ENCODE measurements at places on chromosomes 7 and 10.

- no peak for DNase-seq
Measured at GRCh38 chr10:122568551-122568950, 8.0 kb downstream of the DMBT1 start.

GRCh38 chr7:26331789-26332188 lies 40.1 kb downstream of the SNX10 start:
- DNase-seq: no peak

DNA sequence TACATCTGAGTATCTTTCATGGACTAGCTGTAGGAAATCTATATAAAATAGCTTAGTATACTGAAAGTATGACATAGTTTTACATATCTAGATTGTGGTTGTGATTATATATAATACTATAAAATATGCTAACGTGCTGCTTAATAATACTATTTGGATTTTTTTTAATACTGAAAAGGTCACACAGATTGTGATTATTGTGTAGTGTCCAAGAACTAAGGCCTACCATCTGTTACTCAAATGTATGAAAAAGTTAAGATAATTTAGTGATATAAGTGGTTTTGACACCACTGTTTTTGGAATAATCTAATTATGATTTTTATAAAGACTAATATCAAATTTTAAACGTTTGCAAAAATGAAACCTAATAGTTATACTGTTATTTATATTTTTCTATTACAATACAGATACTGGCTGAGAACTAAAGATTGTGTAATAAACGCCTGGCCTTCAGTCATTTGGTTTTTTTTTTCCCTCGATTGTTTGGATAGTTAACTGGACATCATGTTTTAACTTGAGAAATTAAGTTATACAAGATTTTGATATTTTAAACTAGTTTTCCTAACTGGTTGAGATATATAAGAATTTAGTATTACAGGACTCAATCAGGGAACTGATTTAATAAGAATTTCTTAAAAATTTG lies 12.6 kb downstream of the PTEN start:
- DNase-seq: no peak

DNA sequence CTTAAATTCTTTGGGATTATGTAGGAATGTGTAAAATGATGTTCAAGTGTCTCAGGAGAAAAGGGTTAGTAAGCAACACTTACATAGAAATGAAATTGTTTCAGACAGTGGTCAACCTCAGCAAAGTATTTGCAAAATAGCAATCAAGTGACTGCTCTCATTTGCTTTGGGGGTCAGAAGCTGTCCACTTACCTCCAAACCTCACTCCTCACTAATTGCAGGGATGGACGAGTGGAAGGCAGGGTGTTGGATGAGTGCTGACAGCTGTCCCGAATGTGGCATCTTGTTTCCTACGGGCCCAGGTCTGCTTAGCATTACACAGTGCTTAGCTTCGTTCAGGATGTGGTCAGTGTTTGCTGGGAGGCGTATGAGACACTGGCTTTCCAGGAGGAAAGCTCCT lies 437.0 kb downstream of the SUGCT start:
- DNase-seq: no peak

GRCh38 chr10:129950676-129951075 lies 13.4 kb downstream of the EBF3 start:
- no peak for DNase-seq

- no peak for DNase-seq
Measured at GRCh38 chr7:122027058-122027457, 117.0 kb downstream of the AASS start.

DNA sequence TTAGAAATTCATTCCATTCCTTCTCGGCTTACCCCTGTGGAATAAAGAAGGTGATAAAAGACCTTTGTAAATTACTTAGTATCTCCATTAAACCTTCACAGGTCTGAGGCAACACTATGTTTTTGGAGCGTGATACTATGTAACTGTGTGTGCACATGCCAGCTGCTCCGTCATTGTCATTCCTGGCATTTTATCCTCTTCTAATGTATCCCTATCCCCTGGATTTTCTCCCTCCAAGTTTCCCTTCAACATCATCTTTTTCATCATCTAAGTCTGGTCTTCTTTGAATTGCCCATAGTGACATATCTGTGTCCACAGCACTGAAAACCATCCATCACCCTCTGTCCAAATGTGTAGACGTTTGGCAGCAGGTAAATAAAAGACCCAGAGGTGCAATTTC lies 125.7 kb downstream of the TEX36 start:
- no peak for DNase-seq

DNA sequence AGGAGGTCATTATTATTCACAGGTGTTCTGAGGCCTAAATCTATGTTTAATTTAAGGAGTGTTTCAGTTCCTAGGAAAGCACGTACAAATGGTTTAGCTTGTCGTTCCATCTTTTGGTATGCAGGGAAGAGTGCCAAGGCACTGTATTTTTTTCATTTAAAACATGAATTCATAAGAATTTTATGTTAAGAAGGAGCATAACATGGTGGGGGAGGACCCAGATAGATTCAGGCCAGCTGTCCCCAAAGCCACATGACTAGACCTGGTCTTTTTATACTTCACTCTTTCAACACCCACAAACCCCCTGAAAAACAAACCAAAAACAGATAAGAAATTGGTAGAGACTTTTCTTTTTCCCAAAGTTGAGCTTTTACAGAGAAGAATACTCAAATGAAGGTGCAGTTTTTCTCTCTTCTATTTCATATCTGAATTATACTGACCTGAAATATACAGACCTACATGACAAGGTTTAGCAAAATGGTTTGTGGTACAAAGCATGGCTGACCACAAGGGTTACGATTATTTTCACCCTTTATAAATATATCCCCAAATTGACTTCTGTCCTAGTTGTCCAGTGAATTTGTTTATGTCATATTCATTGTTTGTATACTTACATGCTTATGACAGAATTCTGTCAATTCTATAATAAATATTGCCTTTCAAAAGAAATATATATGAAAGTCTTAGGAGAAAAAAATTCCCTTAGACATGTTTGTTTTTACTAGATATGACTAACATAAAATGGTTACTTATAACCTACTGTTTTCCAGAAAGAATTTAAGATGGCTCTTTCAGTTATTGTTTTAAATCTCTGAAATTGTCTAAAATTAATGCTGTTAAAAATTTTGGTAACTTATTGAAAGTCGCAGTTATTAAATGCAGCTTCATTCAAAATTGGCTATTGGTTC lies 71.3 kb downstream of the AP3M1 start:
- no peak for DNase-seq

DNA sequence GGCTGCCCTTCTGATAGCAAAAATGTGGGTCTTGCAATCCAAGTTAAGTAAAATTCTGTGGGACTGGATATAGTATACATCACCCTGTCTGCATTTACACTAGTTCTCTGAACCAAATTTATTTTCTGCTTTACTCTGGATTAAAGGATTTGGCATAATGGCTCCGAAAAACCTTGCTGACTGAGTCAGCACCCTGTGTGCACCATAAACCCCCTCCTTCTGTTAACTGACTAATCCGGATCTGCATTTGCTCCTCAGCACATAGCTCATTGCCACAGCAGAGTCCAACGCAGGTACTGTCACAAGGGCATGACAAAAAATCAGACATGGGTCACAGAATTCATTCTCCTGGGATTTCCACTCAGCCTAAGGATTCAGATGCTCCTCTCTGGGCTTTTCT lies 1.3 kb downstream of the OR2A5 start:
- no peak for DNase-seq

DNA sequence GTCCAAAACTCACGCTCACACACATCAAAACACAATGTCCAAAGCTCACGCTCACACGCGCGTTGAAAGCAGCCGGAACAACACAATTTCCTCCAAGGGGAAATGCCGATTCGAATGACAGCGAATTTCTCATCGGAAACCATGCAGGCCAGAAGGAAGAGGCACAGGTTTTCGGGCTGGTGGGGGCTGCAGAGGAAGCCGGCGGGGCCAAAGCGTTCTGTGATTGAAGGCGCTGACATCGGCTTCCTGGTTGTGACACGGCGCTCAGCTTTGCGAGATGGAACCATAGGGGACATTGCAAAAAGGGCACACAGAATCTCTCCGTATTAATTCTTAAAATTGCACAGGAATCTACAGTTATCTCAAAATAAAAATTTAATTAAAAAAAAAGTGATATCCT lies 61.3 kb downstream of the FOXL3 start:
- peak; percentile 52 for DNase-seq

GRCh38 chr10:13788711-13789447 lies 202.1 kb downstream of the PRPF18 start:
- DNase-seq: no peak

DNA sequence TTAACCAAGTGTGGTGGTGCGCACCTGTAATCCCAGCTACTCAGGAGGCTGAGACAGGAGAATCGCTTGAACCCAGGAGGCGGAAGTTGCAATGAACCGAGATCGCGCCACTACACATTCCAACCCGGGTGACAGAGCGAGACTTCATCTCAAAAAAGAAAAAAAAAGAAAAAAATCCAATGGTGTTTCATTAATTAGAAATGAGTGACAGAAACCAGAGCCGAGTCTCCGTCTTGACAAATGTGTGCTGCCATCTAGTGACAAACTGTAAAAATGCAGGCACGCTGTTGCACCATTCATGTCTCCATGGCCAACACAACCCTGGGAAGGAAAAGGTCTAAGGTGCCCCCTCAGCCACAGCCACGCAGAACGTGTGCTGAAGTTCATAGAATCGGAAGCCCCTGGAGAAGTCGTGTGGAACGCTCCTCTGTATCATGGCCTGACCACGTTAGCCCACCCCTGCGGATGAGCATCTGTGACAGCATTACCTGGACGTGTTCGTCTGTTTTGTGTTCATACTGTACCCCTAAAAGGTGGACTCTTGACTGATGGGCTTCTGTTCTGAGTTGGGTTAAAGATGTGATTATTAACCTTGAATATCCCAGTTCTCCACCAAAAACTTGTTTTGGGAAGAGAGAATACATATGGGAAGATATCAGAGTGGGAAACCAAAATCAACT lies 94.9 kb downstream of the LYZL2 start:
- DNase-seq: peak; percentile 42

DNA sequence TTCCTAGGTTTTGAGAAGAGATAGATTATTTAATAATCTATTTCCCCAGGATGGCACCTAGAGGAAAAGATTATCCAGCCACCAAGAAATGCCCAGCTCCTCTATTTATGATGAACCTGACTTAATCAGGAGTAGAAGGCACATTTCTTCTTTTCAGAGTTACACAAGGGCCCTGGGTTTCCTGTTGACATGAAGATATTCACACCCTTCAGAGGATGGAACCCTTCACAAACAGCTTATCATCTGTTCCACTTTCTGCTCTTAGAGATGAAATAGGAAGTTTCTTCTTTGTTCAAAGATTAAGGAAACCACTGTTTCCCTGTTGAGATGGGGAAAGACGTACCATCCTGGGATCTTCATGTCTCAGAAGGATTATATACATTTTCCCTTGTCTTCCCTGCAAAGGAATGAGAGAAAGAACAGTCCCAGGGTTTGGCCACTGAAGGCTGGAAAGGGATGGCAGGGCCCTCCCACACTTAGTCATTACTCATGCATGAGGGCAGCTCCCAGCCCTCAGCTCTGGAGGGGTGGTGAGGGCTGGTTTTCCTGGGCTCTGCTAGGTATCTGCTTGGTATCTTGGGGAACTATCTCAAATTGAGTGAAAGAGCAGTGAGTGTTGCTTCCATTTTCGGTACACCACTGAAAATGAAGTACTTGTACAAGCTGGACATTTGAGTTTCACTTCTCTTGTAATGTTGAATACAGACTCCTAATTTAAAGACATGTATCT lies 64.0 kb downstream of the MTPAP start:
- DNase-seq: no peak

DNA sequence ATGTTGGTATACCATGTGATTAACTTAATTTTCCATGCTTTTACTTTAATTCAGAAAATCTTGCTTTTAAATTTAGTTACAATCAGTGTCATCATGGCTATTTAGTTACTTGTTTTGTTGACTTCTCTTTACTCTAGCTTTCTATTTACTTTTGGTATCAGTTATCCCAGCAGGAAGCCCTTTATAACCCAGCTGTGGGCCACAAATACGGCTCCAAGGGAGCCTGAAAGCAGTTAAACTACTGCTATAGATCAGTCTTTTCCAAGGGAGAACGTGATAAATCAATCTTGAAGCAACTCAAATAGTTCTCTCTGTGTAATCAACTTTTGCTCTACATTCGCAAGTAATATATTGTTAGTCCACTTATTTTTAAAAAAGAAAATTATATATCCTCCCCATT lies 287.4 kb downstream of the CACNA2D1 start:
- DNase-seq: no peak

- no peak for DNase-seq
Measured at GRCh38 chr7:112280267-112280666, 73.8 kb downstream of the ZNF277 start.

DNA sequence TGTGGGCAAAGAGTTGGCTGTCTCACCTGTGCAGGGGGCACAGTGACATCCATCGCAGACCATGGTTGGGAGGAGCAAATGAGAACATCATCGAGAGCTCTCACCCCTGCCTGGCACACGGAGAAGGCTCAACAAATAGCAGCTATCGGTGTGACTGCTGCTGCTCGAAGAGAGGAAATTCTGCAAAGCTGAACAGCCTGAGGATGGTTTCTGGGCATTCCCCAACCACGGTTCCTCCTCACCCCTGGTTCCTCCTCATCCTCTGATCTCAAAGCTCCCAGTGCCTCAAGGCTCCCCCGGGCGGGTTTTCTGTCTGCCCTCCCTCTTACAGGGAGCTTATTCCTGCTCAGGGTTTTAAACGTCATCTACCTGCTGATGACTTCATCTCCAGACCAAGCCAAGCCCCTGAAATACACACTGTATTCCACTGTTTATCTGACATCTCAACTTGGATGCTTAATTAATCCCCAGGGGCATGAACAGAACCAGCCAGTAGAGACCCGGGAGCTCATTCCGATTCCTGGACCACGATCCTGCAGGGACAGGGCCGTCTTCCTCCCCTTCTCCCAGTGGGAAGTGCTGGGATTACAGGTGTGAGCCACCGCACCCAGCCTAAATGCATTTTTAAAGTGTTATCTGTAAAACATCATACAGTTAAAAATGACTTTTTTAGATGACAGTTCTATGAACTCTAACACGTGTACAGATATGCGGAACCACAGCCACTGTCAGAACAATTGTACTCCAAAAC lies 19.5 kb upstream of the NOM1 start:
- DNase-seq: no peak

DNA sequence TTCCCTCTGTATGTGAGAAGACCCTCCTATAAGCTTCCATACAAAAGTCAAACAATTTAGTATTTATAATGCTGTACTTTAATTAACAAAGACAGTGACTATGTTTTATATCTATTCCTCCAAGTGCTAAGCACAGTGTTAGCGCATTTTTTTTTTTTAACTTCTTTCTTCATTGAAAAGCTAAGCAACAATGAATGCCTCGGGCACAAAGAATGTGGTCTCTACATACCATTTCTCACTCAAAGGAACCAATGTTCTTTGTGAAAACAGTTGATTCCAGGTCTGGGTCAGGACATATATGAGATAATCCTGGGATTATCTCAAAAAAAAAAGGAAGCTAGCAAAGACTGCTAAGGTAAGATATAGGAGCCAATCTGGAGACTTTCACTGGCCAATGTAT lies 26.2 kb upstream of the REEP3 start:
- no peak for DNase-seq

DNA sequence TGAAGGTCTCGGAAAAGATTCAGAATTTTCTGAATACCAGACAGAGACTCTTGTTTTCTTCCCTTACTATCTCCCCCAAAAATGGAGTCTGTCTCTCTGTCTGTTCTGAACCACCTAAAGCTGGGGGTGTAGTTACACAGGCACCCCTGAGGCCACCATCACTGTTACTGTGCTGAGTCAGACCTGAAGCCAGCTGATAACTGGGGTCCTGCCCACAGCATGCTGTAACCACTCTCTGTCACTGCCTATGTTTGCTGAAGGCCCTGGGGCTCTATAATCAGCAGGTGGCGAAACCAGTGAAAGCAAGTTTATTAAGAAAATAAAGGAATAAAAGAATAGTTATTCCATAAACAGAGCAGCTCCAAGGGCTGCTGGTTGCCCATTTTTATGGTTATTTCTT lies 575.2 kb upstream of the POT1 start:
- DNase-seq: no peak
